ENCODE measurements at places on chromosomes 6 and 20.

DNA sequence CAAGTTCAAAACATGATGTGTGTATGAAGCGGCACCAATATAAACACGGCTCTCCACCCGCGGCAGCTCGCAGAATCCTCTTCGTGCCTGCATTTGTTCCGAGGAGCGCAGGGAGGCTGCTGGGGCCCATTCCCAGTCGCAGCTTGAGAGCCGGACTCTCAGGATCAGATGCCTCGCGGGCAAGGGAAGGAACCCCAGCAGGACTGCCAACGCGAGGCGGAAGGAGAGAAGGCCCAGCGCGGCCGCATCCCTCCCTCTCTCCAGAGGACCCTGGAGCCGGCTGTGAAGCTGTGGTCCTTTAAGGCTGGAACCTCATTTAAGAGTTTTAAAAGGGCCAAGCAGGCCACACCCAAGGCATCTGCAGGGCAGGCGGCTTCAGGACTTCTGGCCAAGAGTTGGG is 44.2 kb upstream of the ZBP1 start:
- DNase-seq = no peak

GRCh38 chr20:53001498-53002301 is 29.5 kb downstream of the TSHZ2 start:
- DNase-seq = no peak

- no peak for DNase-seq
These were observed 310.2 kb upstream of the AGPAT4 start for GRCh38 chr6:161584051-161584450.

- DNase-seq = no peak
These were observed 46.6 kb downstream of the MOXD1 start for GRCh38 chr6:132354517-132355167.

DNA sequence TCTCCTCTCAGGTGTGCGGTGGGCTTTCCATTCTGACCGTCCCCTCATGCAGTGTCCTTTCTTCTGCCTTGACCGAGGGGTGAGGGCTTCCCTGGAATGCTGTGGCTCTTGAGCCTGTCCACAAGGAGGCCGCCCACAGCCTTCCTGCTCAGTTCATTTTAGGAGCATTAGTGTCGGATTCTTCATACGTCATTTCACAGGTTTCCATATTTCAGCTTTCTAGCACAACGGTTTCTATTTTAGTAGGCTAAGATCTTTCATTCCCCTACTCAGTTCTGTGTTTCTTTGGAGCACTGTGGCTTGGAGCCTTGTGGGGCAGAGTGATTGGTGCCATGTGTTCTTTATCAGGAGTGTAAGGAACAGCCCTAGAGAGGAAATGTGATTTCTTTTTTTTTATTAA is 5.5 kb downstream of the PPP1R3G start:
- DNase-seq = no peak

- no peak for DNase-seq
These were observed 1.2 kb downstream of the MTCH1 start for GRCh38 chr6:36984581-36985416.

GRCh38 chr20:9093218-9093957 is 24.5 kb downstream of the PLCB4 start:
- no peak for DNase-seq

DNA sequence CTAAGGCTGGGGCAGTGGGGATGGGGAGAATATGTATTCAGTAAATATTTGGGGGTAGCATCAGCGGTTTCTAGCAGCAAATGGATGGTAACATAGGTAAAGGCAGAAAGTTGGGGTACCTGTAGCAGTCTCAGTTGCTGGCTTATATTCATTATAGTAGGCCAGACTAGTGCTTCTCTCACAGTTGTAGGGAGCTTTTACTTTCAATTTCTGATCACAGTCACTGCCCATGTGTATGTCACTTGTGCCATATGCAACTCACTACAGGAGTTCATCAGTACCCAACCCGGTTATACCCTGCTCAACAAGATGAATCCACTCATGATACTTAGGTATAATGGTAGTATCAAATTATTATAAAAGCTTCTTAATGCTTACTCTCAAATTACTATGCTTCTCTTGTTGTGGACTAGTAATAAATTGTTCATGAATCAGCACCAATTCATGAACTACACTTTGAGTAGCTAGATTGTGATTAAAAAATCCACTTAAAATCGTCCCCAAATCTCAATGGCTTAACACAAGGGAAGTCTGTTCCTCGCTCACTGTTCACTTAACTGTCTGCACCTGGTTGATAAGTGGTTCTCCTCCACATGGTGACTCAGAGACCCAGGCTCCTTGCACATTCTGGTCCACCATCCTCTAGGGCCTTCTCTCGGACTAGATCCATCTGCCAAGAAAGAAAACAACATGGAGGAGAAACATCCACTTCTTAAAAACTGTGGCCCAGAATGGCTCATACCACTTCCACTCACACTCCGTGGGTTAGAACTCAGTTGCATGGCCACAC is 31.3 kb upstream of the MYLIP start:
- DNase-seq = no peak

DNA sequence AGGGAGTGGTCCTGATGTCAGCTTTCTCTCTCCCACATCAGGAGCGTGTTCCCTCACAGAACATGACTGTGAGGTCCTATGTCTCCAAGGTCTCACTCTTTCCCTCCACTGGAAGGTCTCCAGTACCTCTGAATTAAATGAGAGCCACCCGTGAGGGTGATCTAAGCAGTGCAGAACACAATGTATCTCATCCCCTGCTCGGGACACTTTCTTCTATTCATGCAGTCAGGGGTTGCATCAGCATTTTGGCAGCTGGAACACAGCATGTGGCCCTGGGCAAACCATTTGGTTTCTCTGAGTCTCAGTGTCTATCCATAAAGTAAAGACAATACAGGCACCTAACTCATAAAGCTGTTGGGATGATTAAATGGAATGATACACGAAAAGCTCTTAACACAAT is 34.2 kb downstream of the MAFB start:
- no peak for DNase-seq

GRCh38 chr20:63066506-63067265 is 59.9 kb upstream of the BHLHE23 start:
- no peak for DNase-seq

- no peak for DNase-seq
These were observed 207.5 kb upstream of the OPRM1 start for GRCh38 chr6:153831350-153832078.

DNA sequence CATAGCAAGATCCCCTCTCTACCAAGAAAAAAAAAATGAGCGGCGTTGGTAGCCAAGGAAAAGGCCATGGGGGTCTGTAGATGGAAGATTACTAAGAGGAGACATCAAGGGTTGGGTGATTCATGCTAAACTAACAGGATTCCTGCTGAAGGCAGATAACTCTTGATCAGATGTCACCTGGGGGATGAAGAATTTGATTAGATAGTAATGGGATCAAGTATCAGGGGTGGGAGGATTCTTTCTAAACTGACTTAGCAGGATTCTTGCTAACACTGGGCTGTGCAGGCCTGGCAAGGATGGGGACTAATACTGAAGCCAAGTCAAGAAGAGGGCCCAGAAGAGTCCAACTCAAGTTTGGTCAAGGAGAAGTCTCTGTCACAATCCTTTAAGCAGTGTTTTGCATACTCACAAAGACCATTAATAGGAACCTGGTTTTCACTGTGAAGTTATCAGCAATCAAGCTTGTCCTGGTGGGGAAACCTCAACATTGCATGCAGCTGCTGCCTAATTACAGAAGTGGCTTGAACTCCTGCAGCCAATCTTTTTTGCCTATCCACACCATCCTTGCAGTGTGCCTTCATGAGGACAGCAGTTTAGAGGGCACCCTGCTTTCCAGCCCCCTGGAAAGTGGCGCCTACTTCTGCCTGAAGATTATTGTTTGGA is 61.3 kb downstream of the ANKRD6 start:
- no peak for DNase-seq

- DNase-seq = no peak
These were observed 77.7 kb upstream of the ZNF217 start for GRCh38 chr20:53671370-53671769.

- DNase-seq = no peak
These were observed 117.6 kb upstream of the CCN2 start for GRCh38 chr6:132068766-132069165.

GRCh38 chr6:15087186-15087589 is 158.7 kb upstream of the JARID2 start:
- DNase-seq = no peak

GRCh38 chr6:72733045-72733444 is 111.2 kb downstream of the KCNQ5 start:
- DNase-seq = no peak

DNA sequence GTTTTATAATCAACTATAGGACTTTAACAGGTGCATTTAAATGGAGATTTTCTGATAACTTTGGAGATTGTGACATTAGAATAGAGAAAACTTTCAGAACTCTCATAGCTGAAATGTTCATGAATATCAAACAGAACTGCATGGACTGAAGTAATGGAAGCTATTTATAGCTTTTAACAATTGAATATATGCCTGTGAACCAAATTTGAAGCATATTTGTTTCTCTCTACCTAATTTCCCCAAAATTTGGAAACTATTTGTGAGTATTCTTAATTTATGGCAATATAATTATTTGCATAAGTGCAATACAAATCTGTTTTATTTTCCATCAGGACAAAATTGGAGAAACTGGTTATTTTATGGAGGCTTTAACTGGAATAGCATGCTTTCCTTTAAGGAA is 96.6 kb downstream of the PLG start:
- no peak for DNase-seq

DNA sequence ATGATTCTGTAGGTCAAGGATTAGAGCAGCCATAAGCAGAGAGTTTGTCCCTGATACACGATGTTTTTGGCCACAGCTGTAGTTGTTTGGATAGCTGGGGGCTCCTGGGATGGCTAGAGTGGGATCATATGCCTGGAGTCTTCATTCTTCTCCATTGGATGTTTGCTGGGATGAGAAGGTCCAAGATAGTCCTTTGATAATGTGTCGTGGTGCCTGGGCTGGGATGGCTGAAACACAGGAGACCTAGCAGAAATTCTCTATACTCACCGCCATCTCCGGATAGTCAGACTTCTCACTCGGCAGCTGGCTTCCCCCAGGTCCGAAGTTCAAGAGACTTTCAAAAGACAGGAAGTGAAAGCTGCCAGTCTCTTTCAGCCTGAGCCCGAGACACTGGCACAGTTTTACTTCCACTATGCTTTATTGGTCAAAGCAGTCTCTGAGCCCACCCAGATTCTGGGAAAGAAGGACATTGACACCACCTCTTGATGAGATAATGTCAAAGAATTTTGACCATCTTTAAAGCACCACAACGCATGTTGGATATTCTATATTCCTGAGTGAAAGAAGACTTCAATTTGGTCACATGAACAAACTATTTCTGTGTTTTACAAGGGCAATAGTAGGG is 16.0 kb downstream of the MARCKS start:
- DNase-seq = no peak

- no peak for DNase-seq
These were observed 65.2 kb downstream of the HFE start for GRCh38 chr6:26152226-26153101.

- no peak for DNase-seq
These were observed 87.8 kb downstream of the RFPL4B start for GRCh38 chr6:112434896-112435435.

- no peak for DNase-seq
These were observed 168.4 kb downstream of the DOK5 start for GRCh38 chr20:54643761-54644160.

GRCh38 chr6:163309491-163310026 is 105.0 kb upstream of the QKI start:
- no peak for DNase-seq

DNA sequence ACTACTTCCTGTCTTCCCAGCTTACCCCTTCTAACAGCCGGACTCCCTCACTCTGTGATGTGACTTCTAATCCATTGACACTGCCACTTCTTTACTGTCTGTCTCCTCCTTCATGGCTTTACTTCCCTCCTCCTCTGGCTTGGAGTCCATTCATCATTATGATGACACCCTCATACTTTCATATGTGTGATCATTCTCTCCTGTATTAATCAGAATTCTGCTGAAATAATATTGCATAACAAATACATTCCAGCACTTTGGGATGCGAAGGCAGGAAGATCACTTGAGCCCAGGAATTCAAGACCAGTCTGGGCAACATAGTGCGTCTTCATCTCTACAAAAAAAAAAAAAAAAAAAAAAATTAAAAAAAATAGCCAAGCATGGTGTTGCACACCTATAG is 147.9 kb upstream of the BTBD3 start:
- no peak for DNase-seq

DNA sequence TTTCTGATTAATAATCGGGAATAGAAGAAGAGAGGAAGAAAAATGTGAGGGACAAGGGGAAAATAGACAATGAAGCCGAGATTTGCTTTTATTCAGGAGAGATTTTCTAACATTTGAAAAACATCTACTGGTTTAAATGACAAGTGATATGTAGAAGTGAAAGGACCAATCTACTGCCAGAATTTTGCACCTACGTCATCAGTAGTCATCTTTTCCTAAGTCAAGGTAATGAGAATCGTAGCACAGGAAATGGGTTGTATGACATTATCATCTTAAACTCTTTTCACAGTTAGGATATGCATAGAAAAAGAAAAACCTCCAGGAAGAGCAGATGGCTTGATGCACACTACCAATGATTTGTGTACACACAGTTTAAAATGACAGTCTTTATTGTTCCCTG is 45.3 kb upstream of the RAB32 start:
- DNase-seq = no peak
